ENCODE measurements at places on chromosomes 12 and 14.

GRCh38 chr14:30621354-30621939 is 672 bp upstream of the SCFD1 start:
- DNase-seq: no peak

GRCh38 chr12:116958402-116959197 is 47.9 kb downstream of the FBXW8 start:
- DNase-seq: no peak

GRCh38 chr14:80638620-80639515 is 302.7 kb downstream of the CEP128 start:
- DNase-seq: no peak

DNA sequence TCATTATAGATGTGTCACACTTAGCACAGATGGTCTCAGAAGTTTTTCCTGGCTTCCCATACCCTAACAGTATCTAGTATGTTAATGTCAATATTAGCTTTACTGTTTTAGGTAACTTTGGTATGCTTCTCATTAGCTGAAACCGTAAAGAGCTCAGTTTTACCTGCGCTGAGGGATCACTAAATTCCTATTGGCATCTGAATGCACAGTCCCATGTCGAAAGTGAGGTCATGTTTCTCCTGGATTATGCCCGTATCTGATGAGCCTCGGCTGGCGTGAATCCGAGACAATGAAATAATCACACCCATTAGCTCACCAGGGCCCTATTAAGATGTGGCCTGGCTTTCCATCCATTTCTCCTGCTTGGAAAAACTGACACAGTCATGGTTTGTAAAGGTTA is 418.2 kb downstream of the ZFP36L1 start:
- no peak for DNase-seq

- DNase-seq: no peak
Observed at GRCh38 chr12:24928131-24928530, 20.8 kb downstream of the BCAT1 start.

DNA sequence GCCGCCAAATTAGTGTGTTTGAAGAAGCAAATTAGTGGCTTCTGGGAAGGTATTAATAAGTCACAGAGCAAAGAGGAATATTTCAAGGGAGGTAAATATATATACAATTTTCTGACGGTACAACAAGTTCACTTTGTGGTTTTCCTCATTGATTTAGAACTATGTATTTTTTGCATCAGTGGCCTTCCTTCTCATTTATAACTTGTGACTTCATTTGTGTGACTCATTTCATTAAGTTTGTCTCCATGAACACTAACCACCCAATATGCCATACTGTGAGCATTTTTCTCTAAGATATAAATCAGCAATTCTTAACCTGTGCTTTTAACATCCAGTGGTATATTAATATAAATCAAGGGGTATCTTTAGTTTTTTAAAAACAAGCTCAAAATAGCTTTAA is 29.3 kb upstream of the ARHGAP5 start:
- DNase-seq: no peak

- DNase-seq: no peak
Observed at GRCh38 chr14:64801800-64802199, 77.9 kb downstream of the SPTB start.

GRCh38 chr12:54060975-54061778 is 7.5 kb downstream of the HOXC4 start:
- no peak for DNase-seq

- no peak for DNase-seq
Observed at GRCh38 chr12:103494734-103495468, 867 bp downstream of the C12orf42 start.

GRCh38 chr14:104717646-104718045 is 6.4 kb upstream of the ADSS1 start:
- no peak for DNase-seq

DNA sequence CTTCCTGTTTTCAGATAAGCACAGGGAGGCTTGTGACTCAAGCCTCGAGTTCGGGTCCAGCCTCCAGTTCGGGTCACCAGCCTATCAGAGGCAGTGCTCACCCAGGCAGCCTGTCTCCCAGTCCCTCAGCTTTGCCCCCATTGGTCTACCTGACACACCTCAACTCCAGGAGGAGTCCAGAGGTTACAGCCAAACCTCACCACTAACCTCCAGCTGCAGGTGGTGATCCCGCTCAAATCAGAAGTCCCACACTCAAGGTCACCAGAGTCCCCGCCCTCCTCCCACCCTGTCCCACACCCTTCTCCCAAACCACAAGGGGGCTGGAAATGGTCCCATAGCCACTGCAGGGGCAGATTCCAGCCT is 42.1 kb downstream of the KDM2B start:
- DNase-seq: no peak

All from stimulated activated CD4-positive, alpha-beta T cell treated with anti-CD3 and anti-CD28 coated beads, Interleukin-4, amount 100 ng/mL, for 1 hour (primary cell).